ENCODE measurements at places on chromosomes 1 and 21.

- no peak for DNase-seq
Observed at GRCh38 chr1:96465441-96465840, 256.1 kb upstream of the PTBP2 start.

DNA sequence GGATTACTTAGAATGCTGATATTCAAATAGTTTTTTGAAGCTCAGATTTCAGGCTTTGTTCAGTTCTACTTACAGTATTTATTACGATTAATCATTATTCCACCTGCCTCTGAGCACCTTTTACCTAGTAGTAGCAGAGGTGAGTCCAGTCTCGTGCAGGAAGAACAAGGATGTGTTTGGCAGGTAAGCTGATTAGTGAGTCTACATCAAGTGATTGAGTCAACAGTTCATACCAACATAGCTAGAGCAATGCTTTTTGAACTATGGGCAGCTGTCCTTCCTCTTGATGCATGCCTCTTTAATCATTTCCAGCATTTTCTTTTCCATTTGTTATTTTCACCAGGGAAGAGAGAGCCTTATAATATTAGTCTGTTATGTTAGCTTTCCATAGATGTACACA, 838.9 kb downstream of the USP25 start:
- no peak for DNase-seq

DNA sequence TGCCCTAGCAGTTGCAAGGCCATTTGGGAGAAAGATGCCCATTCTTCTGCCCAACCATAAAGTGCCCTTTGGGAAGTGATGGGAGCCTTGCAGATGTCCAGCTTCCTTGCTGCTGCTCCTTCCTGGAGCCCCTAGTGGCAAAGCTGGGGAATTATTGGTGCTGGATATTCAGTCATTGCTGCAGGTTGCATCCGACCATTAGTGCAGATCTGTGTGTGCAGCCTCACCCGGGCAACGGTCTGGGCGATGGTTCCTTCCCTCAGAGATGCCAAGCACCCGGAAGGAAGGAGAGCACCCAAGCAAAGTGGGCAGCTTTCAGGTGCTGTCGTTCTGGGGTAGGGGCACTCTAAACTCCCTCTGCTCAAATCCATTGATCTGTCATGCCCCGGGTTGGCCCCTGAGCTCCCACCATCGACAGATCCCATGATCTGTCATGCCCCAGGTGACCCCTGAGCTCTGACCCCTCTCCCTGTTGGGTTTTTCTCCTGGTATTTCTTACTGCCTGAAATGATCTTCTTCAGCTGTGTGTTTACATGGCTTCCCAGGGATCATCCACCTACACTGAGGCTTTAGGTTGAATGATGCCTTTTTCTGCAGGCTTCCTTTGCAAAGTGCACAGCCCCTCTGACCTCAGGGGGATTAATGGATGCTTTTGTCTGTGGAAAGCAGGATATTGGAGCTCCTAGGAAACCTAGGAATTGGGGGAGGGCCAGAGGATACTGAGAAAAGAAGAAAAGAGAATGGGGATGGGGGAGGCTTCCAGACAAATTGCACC, 467.5 kb downstream of the PTPRU start:
- no peak for DNase-seq

DNA sequence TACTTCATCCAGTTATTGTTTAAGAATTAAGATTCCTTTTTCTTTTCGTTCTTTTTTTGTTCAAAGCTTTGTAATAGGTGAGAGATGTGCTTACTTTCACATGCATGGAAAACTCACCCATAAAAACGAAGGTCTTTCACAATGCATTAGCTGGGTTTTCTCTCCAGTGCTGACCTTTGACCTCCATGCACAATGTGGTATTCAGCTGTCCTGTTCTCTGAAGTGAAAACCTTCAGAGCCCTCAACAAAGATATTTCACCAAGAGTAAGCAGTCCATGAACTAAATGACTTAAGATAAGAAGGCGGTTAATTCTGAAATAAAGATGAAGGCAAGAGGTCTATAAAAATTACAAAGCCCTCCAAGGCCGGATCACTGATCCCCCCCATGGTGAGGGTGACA, 77.1 kb upstream of the IPO9 start:
- DNase-seq, result no peak

DNA sequence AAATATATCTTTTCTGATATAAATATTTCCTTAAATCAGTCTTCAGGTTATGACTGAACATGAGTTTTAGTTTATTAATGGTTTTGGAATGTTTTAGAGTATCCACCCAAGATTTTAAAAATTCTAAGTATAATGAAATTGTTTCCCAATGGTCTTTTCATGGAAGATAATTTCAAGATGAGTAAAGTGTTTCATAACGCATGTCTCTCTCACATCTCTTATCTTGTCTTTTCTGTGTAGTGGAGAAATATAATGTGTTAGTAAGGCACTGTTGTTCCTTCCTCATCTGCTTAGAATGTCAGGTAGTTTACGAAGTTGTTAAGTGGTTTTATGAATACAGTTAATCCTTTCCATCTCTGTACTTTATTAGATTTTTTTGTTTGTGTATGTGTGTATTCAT, 49.6 kb downstream of the PLA2G4A start:
- no peak for DNase-seq

DNA sequence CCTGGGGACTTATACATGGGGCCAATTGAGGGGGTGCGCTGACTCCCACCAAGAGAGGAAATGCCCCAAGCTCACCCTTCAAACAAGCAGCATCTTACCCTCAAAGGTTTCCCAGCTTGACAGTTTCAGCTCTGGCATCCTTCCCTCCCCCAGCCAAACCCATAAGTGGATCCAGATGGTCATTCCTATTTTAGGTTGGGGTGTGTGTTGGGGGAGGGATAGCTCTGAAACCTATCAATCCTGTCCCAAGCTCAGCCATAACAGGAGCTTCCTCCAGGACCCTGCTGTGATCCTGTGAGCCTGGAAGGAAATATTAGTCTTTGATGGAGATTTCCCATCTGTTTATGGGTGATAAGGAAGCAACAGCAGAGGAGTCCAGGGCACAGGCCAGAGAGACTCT, 3.4 kb upstream of the TMEM222 start:
- DNase-seq, result no peak

DNA sequence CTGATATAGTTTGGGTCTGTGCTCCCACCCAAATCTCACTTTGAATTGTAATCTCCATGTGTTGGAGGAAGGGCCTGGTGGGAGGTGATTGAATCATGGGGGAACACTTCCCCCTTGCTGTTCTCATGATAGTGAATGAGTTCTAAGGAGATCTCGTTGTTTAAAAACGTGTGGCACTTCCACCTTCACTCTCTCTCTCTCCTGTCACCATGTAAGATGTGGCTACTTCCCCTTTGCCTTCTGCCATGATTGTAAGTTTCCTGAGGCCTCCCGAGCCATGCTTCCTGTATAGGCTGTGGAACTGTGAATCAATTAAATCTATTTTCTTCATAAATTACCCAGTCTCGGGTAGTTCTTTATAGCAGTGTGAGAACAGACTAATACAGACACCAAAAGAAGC, 40.4 kb downstream of the FRRS1 start:
- DNase-seq, result no peak

GRCh38 chr1:233496993-233497392, 116.9 kb upstream of the KCNK1 start:
- no peak for DNase-seq

- no peak for DNase-seq
Observed at GRCh38 chr1:79760531-79760930, 754.0 kb upstream of the ADGRL4 start.

DNA sequence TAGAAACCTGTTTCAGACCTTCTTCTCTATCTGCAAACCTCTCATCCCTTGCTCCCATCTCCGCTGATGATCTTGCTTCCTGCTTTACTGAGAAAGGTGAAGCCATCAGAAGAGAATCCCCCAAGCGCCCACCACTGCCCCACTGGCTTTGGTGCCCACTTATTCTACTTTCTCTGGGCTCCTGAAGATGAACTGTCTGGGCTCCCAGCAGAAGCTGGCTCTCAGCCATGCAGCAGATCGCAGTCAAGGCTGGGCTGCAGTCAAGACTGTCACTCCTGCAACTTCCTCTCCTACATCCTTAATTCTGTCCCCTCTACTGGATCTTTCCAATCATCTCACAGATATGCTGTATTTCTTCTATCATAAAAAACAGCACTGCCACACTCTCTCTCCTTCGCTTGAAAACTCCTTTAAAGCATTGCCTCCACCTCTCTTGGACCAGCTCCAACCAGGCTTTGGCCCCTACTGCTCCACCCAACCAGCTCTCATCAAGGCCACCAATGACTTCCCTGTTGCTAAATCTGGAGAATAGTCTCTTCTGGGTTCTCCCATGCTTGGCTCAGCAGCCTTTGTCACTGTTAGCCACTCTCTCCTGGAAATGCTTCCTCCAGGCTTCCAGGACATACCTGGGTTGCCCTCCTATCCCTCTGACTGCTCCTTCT, 25.8 kb downstream of the TRIM62 start:
- no peak for DNase-seq

DNA sequence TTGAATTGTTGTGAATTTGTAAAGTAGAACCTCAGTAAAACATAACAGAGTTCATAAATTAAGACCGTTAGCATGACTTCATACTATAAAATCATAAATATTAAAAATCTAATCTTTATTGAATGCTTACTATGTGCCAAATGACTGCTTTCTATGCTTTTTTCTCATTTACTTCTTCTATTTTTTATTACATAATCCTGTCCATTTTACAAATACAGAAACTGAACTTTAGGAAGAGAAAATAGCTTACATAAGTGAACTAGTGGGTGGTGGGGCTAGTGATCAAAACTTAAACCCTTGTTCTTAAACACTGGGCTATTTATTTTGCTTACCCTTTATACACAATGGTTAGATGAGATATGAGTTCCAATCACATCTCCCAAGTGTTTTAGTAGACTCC, 122.3 kb downstream of the ZC3H11B start:
- DNase-seq, result no peak
